ENCODE measurements at places on chromosomes 6 and 20.

DNA sequence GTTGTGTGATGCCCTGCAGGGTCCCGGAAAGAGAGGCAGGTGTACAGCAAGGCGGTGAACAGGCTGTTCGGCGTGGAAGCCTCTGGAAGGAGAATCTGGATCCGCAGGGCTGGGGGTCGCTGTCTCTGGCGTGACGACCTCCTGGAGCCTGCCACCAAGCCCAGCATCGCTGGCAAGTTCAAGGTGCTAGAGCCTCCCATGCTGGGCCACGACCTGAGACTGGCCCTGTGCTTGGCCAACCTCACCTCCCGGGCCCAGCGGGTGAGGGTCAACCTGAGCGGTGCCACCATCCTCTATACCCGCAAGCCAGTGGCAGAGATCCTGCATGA lies 36.5 kb downstream of the TGM6 start:
- no peak for DNase-seq

- DNase-seq, result no peak
Observed at GRCh38 chr6:18352842-18353241, 34.3 kb upstream of the RNF144B start.

- no peak for DNase-seq
Observed at GRCh38 chr6:31794294-31794865, 1.2 kb downstream of the VARS1 start.

GRCh38 chr6:135728589-135728988 lies 122.9 kb upstream of the PDE7B start:
- no peak for DNase-seq

- no peak for DNase-seq
Observed at GRCh38 chr6:138086573-138087196, 20.5 kb downstream of the PERP start.

DNA sequence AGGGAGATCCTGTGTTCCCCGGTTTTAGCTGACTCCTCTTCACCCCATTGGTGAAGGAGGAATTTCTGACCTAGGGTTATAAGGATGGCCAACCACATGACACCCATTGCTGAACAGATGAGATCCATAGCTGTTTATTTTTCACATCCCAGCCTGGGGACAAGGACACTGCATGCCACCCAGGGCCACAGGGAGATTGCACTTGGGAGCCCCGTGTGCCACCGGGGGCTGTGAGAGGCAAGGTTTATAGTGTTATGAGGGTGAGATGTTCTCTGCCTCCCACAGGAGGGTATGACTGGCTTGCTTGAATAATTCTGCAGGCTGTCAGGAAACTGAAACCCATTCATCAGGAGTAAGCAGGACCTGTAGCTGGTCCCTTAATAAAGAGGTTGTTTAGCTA lies 14.7 kb upstream of the SLPI start:
- DNase-seq, result peak; percentile 29

DNA sequence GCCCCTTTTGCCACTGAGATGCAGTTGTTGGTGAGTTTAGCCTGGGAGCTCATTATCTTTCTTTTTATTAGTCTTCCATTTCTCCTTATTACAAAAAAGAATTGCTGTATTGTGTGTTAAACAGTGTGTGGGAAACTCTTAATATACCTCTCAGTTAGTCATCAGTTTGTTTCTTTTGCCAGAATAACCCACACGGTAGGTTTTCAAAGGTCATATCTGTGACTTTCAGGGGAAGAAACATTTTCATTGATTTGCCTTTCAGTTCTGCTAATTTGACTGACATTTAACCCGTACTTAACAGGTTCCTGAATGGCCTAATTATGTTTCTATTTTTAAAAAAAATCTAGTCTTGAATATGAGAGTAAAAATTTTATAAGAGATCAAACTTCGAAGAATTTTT lies 145.3 kb downstream of the KHDC1L start:
- DNase-seq, result no peak

- DNase-seq, result no peak
Observed at GRCh38 chr6:32568561-32568960, 21.1 kb downstream of the HLA-DRB1 start.

- DNase-seq, result no peak
Observed at GRCh38 chr6:87364602-87365252, 20.1 kb downstream of the C6orf163 start.

- no peak for DNase-seq
Observed at GRCh38 chr20:41697861-41698559, 79.8 kb upstream of the CHD6 start.

GRCh38 chr6:159939591-159940016 lies 29.3 kb upstream of the IGF2R start:
- no peak for DNase-seq

DNA sequence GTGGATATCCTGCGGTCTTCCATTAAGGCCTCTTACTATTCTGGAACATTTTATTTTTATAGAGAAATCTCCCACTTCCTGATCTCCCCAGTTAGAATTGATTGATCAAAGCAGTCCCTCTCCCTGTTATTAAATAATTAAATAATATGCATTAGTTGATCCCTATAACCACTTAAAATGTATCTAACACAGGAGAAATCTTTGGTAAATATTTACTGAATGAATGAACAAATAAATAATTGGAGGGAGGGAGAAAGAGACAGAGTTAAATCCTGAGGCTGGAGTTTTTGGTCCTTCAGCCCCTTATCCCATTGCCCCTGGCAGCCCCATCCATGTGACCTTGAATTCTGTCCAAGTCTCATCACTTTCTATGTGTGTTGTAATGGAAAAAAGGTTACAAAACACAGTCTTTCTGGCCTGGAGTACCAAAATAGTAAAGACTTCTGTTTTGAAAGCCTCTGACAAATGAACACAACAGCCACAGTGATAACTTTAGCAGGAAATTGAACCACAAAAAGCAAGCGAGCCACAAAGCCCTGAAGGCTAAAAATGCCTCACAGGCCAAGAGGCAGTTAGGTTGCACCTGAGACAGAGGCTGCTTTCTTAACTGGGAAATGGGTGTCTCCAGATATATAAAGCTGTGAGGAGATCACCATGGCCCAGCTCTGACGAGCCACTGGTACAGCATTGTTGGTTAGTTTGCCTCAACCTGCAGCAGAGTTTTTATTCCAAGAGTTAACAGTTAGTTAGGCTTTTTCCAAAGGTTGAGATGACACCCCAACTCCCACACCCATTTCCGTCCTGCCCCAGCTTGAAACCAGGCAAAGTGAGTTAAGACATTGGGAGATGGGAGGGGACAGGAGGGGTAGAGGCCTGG lies 11.3 kb downstream of the NT5E start:
- no peak for DNase-seq

GRCh38 chr20:20229595-20229994 lies 138.3 kb upstream of the INSM1 start:
- DNase-seq, result no peak

DNA sequence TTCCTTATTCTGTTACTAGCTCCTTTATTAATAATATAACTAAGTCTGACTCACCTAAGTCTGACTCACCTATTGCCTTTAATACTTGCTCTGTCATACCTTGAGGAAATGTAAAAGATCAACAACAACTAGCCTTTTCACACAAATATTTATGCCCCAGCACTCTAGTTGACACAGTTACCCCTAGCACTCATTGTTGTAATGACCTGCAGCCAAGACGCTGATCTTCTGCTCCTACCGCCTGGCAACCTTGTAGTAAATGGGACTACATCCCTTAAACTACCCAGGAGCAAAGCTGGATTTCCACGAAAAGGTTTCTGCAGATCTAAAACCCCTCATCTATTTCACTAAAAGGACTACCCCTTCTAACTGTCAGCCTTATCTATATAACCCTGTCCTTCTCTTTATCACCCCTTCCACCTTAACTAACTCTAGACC lies 90.0 kb downstream of the PLG start:
- DNase-seq, result no peak

DNA sequence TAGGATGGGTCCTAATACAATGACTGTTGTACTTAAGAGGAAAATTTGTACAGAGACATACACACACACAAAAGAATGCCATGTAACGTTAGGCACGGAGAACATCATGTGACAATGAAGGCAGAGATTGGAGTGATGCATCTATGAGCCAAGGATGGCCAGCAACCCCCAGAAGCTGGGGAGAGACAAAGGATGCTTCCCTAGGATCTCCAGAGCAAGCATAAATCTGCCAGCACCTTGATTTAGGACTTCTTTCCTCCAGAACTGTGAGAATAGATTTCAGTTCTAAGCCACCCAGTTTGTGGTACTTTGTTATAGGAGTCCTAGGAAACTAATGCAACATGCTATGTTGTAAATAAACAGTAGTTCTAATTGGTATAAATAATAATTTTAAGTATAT lies 25.0 kb downstream of the EYA4 start:
- DNase-seq, result no peak

DNA sequence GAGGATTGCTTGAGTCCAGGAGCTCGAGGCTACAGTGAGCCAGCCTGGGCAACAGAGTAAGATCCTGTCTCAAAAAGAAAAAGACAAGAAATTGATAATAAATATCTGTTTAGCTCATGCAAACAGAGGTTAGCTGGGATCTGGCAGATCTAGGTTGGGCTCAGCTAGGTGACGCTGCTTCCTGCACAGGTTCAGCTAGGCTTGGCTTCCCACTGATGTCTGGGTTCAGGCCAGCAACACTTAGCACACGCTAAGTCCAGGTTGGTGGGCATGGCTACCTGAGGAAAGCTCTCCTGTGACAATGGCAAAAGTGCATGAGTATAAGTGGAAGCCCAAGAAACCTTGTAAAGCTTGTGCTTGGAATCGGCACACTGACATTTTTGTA lies 48.7 kb downstream of the RIN2 start:
- no peak for DNase-seq

- no peak for DNase-seq
Observed at GRCh38 chr20:52432740-52433139, 241.2 kb upstream of the ZFP64 start.

DNA sequence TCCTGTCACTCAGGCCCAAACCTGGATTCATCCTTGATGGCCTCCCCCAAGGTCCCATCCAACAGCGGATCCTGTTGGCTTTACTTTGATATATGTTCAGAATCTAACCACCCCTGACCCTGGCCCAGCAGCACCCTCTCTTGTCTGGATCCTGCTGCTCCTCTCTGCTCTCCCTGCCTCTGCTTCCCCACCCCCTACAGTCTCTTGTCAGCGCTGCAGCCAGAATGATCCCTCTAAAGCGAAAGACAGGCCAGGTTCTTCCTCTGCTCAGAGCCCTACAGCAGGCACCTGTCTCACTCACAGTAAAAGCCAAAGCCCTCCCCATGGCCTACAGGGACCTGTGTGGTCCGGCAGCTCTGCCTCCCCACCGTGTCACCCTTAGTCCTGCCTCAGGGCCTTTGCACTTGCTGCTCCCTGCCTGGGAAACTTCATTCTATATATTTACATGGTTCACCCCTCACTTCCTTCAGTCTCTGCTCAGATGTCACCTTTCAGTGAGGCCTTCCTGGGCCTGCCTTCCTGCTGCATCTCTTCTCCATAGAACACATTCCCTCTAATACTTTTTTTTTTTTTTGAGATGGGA lies 37.4 kb upstream of the KCNB1 start:
- no peak for DNase-seq

DNA sequence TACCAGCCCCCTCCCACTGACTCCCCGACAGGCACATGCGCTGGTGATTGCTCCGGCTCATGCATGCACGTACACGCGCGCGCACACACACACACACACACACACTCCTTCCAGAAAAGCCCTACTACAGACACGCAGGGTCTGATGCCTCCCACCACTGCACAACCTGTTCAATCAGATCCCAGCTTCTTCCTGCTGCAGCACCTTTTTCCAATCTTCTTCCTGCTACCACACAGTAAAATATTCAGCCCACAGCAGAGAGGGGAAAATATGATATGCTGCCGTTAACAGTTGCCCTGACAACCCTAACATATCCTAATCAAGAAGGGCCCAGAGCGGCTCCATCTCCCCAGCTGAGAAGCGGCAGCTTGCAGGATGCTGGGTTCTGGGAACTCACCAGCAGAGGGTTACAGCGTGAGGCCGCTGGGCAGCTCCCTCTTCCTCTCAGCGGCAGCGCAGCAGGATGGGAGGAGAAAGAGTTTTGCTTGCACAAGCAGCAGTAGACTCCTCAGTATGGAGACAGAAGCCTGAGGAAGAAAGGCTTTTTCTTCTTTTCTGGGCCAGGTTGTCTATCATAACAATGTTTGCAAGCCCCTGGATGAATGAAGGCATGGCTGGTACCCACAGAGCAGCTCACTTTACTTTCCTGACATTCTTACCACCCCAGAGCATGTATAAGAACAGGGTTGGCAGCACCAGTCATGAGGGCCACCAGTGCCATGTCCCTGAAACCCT lies 23.9 kb downstream of the MAP7 start:
- no peak for DNase-seq

- no peak for DNase-seq
Observed at GRCh38 chr6:26520237-26520849, 17.8 kb upstream of the HMGN4 start.

DNA sequence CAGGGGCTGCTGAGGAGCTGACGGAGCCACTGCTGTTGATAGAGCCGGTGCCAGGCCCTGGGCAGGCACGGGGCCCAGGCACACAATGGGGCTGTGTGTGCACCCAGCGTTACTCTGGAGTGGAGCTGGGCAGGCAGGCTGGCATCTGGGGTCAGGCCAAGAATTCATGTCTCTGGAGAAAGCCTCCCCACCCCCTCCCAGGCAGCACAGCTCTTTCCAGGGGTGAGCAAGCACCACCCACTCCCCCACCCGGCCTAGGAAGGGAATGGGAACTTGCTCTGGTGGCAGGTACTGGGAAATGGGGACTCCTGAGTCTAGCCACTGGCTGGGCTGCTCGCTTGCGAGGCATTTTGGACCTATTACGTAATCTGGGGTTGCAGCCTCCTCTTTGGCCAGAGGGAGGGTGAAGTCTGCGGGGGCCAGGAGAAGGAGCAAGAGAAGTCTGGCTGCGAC lies 22.7 kb downstream of the TFEB start:
- DNase-seq, result no peak

DNA sequence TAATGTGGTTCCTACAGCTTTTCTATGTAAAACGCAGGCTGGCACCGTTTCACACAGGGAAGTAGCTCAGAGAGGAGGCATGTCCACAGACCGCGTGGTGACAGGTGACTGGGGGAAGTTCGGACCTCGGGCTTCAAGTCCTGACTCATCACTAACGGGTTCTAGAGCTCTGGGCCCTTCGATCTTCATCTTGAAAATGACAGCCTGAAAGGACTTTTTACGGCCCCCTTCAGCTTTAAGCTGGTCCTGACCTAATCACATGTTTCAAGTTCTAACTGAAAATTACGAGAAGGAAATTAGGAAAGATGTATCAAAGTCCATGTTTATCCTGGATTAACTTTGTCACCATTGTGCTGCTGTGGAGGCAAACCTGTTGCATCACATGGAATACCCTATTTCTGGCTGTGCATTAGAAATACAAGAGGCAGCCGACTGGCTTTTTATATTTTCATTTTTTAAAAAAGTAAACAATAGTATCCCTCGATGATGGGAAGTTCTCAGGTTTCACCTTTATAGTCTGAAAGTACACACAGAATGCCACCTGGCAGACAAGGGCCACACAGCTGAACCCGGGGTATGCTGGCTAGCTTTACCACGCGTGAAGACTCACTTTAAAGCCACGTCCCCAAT lies 2.0 kb downstream of the MAN1A1 start:
- DNase-seq, result no peak

DNA sequence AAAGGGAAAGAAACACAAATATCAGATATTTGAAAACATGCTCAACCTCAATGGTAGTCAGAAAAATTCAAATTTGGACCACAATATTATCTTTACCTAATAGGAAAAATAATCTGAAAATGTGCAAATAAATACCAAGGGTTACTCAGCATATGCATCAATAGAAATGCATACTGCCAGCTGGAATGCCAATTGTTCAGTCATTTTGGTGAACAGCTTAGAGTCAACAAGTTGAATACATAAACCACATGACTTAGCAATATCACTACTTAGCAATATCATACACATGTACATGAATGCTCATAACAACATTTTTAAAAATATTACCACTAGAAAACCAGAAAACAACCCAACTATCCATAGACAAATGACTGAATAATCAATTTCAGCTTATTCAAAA lies 212.7 kb downstream of the PTPRK start:
- DNase-seq, result no peak

GRCh38 chr6:160128125-160128683 lies 6.6 kb downstream of the SLC22A1 start:
- peak; percentile 34 for DNase-seq

Data from vagina (tissue), 2 donors.